NCI-H524 (cell line): ENCODE measurements at places on chromosomes 4 and X.

- DNase-seq = no peak
Measured at GRCh38 chr4:186634591-186635128, 79.3 kb upstream of the MTNR1A start.

DNA sequence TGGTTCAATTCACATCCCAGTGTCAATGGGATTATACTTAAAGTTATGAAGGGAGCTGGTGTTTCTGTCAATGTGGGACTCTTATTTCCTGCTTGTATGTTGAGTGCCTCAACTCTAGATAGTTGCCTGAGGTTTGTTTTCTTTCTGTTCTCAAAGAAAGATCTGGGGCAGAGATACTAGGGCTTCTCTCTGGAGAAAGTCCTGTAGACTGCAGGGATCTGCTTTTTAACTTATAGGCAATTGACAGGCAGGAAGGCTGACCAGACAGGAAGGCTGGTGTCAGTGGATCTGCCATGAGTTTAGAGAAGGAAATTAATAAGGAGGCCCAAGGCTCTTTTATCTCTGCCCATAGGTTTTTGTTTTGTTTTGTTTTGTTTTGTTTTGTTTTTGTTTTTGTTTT lies 64.0 kb upstream of the PRKX start:
- no peak for DNase-seq

GRCh38 chr4:185039508-185040273 lies 21.4 kb downstream of the HELT start:
- DNase-seq = peak; percentile 15

- no peak for DNase-seq
Measured at GRCh38 chrX:318068-318738, 393 bp downstream of the GTPBP6 start.

GRCh38 chr4:168693750-168694490 lies 197.1 kb downstream of the PALLD start:
- DNase-seq = no peak

- DNase-seq = no peak
Measured at GRCh38 chr4:26490111-26490959, at the start of gene CCKAR. CCKAR (minus strand) TSS chr4:26490484; CDS start chr4:26490267, 217 bp downstream.
